ENCODE measurements at places on chromosomes 13 and 19.

DNA sequence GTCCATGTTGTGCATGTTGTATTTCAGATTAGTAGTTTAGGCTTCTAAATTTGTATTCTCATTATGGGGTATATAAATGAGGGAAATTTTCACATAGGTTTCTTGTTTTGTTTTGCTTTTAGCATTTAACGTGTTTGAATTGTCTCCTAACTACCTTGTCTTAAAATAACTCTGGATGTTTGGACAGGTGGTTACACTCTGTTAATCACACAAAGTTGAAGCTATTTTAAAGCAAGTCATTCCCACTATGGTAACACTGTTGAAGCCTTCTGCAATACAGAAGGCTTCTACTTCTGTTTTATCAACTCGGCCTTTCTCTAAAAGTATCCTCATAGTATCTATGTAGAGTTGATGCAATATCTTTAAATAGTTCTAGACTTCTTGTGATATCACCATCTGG is 245.3 kb upstream of the HTR2A start:
- DNase-seq: no peak

DNA sequence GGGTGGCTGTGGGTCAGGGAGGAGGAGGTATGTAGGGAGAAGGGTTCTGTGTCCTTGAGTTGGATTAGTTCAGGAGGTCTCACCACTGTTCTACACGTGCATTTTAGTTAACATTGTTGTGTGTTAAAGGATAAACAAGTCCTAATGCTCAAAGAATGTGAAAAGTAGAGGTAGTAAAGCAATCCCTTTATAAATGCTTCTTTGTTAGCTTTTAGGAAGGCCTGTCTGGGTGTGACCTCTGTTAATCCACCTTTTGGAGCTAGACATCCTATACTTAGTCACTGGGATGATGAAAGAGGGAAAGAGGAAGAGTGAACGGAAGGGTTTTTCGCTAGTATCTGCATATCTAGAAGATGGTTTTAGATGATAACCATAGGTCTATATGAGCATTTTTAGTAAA is 42.2 kb upstream of the FLT1 start:
- DNase-seq: no peak

- DNase-seq: no peak
Observed at GRCh38 chr19:33246709-33247440, 21.2 kb upstream of the SLC7A10 start.

DNA sequence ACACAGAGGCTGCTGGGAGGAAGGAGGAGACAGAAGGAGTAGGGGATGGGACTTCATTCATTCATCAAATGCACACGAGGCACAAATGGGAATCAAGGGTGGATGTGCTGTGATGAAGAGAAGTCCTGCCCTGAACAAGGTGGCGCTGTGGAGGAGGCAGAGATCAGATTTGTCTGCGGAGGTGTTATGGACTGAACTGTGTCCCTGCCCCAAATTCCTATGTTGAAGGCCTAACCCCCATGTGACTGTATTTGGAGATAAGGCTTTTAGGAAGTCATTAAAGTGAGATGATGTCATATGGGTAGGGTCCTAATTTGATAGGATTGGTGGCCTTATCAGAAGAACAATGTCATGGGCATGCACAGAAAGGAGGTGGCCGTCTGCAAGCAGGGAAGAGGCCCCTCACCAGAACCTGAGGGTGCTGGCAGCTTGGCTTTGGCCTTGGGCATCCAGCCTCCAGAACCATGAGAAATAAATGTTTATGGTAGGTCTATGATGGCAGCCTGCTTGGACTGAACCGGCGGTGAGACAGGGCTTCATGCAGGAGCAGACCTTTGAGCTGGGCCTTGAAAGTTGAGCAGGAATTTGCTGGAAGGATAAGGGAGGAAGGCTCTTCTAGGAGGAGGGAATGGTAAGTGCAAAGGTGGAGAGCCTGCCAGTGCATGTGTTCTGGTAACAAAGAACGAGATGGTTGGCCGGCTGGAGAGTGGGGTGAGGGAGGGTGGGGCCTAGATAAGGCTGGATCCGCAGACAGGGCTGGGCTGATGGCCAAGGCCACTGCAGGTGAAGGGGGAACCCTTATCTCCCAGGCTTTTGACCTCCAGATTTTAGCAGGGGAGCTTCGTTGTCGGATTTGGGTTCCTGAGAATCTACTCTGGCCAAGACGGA is 2.7 kb upstream of the CEBPA start:
- no peak for DNase-seq

- DNase-seq: no peak
Observed at GRCh38 chr13:77868717-77869116, 49.9 kb downstream of the EDNRB start.

- DNase-seq: no peak
Observed at GRCh38 chr13:74250738-74251190, 116.6 kb upstream of the KLF12 start.

DNA sequence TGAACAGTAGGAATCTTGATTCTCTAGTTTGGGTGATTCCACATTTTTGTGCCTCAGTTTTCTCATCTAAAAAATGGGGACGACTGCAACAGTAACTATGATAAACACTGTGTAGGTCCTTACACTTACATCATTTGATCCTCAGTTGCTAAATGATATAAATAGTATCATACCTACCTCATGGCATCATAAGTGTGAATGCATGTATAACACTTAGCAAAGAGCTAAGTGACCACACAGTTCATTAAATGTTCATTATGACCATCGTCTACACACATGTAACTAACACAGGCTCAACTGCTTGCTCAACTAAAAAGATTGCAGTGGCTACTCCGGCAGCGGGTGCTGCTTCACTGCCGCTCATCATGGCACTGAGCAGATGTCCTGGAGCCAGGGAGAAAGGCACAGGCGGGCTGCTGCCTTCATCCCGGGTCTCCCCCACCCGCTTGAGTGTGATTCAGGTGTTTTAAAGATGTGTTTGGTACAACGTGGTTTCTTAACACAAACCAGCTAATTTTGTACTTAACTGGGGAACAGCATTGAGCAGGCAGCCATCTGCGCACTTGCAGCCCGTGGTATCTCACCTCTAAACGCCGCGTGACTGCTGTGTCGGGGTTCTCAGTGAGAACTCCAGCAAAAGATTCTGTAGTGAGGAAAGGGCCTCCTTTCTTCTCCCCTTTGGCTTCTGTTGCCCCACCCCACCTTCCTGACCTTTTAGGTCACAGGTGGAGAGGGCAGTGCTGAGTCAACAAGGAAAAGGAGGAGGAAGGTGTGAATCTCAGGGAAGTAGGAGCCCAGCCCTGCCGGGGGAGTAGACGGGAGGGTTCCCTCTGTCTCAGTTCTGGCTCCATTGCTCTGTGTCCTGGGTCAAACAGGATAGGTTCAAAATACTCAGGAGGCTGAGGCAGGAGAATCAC is 11.7 kb upstream of the ACTN4 start:
- no peak for DNase-seq

DNA sequence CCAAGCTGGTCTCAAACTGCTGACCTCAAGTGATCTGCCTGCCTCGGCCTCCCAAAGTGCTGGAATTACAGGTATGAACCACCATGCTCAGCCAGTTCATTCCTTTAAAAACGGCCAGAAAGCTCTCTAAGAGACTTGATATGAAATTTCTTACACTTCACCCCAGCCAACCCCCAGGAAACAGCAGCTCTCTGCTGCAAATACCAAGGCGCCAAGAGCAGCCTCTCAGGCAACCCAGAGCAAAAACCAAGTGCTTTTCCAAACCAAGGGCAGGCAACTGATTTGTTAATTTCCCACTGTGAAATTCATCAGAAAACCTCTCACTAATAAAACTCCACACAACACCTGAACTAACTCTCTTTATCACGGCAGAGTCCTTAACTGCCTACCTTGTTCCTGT is 44.9 kb downstream of the LATS2 start:
- no peak for DNase-seq

DNA sequence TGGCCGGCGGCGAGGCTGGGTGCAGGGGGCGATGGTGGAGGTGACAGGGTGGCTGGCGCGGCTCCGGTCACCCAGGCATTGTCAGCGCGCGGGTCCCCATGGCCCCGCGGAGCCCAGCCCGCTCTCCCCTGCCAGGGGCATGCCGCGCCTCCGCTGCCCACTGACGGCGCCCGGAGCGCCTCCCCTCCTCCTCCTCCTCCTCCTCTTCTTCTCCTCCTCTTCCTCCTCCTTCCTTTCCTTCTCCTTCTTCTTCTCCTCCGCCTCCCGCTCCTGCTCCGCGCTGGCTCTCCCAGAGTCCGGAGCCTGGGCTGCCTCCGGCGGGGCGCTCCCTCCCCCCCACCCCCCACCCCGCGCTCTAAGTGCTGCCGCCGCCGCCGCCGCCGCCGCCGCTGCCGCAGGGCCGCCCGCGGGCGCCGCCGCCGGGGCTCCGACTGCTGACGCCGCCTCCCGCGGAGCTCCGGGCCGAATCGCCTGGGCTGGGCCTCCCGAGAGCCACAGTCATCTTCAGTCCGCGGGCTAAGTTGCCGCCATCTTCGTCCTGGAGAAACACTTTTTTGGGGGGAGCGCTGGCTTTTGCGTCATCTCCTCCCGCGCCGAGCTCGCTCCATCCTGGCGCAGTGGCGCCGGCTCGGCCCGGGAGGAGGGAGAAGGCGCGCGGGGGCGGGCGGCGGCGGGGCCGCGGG is 348.3 kb downstream of the LIG4 start:
- peak; percentile 24 for DNase-seq

- DNase-seq: no peak
Observed at GRCh38 chr13:61286148-61286745, 129.4 kb downstream of the PCDH20 start.

- no peak for DNase-seq
Observed at GRCh38 chr19:51210191-51210784, 14.6 kb upstream of the CD33 start.

- DNase-seq: no peak
Observed at GRCh38 chr13:94143624-94144350, 335.7 kb downstream of the DCT start.

DNA sequence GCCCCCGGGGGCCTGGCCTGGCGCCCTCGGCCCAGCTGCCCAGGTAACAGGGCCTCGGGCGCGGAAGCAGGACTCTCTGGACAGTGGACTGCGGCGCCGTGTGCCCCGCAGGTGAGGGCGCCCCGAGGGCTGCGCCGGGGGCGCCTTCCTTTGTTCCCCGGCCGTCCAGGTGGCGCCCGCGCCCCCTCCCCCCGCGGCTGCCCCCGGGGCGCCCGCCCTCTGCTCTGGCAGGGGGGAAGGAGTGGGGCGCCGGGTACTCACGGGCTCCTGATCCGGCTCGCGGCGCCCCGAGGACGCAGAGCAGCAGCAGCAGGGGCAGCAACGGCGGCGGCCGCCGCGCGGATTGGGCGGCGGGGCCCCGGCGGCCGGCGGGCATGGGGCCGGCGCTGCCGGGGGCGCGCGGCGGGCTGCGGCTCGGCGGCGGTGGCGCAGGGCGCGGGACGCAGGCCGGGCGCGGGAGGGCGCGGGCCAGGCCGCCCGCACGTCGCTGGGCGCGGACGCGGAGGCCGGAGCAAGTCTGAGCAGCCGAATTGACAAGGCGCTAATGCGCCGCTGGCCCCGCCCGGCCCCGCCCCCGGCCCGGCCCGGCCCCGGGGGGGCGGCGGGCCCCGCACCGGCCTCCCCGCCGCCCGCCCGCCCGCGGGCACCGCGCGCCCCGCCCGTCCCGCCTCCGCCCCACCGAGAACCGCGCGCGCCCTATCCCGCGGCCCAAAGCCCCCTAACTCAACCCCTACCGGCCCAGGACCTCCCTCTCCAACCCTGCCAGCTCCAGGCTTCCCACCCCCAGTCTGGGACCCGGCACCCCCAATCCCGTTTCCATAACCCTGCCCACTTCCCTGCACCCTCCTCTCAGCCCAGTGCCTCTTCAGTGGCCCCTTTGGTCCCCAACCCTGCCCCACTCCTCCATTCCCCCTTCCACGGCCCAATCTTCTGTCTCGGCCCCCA is at the start of gene CRLF1:
Gene CRLF1, minus strand, starts transcription at position 519 of the 945 bp plus-strand sequence. Its CDS starts 143 bp downstream, at position 376.
- DNase-seq: no peak

DNA sequence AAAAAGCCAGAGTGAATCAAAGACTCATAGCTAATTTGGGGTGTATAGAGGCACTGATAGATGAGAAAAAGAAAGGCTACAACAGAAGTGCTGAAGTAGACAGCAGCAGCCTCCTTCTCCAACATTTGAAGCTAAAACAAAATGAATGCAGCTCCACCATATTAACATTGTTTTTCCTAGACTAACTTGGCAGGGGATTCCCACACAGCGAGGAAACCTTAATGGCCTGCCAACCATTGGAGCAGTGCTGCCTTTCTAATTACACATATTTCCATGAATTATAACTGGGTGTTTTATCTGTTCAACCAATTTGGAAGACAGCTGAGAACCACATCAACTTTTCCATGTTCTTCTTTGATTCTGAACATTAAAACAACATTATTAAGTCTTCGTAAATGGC is 478.6 kb downstream of the LIG4 start:
- no peak for DNase-seq

DNA sequence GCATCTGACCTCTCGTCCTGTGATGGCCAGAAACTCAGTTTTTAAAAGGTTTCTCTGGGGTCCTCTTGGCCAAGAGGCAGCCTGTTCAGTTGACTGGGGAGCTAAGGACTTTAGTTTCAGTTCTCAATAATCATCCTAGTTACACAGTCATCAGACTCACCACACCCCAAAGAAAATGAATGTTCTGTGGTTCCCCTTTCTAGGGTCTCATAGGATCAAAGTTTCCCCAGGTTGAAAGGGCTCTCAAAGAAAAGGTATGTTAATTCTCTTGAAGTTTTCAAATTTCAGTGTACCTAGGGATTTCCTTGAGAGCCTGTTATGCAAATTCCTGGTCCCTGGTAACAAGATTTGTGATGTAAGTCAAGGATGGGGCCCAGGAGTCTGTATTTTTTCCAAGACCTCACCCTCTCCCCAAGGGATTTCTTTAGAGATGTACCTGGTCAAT is 94.9 kb downstream of the FAM216B start:
- no peak for DNase-seq

DNA sequence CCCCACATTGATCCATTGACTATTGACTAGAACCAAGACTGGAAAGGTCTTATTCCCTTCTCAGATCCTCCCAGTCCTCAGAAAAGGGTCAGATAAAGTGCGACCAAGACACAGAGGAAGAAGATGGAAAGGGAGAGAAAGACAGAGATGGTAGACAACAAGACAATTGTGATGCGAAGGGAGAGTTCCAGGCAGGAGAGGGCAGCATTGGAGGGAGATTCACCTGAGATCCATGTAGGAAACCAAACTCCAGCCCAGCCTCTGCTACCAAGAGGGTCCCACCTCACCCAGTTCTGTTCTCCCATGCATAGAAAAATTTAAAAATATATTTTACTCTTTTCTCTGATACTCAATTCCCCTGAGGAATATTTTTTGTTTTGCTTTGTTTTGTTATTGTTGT is 67.3 kb upstream of the TSHZ3 start:
- DNase-seq: no peak

DNA sequence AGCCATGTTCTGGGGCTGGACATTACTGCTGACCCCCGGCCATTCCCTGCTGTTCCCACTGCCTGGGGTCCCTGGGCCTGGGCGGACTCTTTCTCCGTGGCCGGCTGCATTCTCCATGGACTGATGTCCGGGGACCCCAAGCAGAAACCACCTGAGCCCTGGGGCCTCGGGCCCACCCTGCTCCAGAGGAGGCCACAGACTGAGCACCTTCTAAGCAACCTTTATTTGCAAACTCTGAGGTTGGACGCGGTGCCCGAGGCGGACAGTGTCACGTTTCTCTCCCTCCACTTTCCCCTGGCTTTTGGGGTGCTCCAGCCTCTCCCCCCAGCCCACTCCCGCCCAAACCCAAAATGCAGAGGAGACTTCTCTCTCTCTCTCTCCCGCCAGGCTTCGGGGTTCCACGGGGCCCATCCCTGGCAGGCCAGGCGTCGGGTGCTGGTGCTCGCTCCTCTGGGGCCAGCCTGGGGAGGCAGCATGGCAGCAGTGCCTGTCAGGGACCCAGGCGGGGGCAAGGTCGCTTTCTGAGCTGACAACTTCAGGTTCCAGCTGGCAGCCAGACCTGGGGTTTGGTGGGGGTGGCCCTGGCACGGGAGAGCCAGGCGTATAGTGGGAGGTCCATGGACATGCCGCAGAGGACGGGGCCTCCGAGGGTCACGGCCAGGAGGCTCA is 2.3 kb upstream of the C19orf25 start:
- DNase-seq: no peak

GRCh38 chr19:12794196-12794941 is 3.1 kb downstream of the JUNB start:
- DNase-seq: no peak

Data from stimulated activated CD8-positive, alpha-beta memory T cell treated with anti-CD3 and anti-CD28 coated beads, Interleukin-4, amount 100 ng/mL, for 48 hours (primary cell).